ENCODE measurements at places on chromosomes 3 and 15.

- DNase-seq: no peak
Measured at GRCh38 chr3:128712848-128713247, 13.1 kb upstream of the RAB7A start.

DNA sequence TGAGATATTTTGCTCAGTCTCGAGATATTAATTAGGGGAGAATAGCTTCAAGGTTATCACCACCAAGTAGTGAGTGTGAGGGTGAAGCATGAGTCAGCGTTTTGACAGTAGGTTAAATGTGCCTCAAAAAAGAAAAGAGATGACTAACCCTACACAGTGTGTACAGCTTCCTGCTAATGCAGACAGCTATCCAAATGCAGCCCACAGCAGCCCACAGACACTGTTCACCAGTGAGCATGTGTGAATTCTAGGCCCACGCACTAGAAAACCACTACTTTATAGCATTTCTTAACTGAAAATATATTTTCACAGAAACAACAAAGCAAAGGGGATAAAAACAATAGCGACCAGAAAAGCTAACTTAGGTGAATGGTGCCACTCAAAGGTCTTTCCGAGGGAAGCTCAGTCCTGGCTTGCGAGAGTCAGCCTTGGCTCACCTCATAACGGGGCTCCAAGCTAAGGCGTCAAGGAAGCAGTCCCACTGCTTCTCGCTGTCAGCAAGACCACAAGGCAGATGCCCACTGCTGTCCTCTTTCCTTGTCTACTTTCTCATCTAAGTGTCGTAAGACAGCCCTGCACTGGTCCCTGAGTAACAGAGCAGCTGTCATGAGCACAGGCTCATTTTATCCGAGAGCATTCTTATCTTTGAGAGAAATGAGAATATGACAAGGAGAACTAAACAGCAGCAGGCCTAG lies 47.6 kb downstream of the TXNRD3 start:
- DNase-seq: peak; percentile 43

DNA sequence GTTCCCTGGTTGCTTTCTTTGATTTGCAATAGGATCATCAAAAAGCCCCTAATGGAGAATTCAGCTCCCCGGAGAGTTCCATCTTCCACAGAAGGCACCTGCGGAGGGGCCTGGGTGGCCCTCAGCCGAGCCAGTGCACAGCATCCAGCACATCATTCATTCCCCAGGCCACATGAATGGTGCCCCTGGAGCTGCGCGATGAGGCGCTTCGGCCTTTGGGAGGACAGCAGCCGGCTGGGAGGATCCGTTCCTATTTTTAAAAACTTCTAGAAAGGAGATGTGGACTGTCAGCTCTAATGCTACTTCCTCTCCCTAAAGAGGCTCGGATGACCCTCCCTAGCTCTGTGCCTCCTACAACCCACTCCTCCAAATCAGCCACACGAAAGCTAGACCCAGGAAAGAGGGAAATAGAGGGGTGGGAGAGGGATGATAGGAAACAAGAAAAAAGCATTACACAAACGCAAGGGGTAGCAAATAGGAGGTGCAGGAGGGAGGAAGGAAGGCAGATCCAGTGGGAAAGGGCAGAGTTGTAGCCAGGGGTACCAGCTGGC lies 20.3 kb downstream of the EHD4 start:
- no peak for DNase-seq

GRCh38 chr3:102060814-102061213 lies 211.5 kb downstream of the NFKBIZ start:
- no peak for DNase-seq

- no peak for DNase-seq
Measured at GRCh38 chr3:49454898-49455681, 15.0 kb upstream of the DAG1 start.

GRCh38 chr3:40382617-40382979 lies 4.4 kb upstream of the ENTPD3 start:
- DNase-seq: no peak

GRCh38 chr15:48355377-48355776 lies 24.1 kb downstream of the DUT start:
- no peak for DNase-seq

DNA sequence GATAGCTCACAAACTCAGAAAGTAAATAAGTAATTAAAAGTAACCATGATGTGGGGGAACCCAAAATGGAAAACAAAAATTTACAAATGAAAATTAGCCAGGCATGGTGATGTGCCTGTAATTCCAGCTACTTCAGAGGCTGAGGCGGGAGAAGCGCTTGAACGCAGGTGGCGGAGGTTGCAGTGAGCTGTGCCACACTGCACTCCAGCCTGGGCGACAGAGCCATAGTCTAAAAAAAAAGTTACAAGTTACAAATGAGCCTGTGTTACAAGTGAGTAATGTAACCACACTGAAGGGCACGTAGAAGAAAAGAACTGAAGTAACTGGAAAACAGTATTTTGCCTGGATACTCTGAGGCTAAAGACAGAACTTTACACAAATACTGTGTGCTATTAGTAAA lies 11.3 kb downstream of the EXOSC7 start:
- DNase-seq: no peak

- no peak for DNase-seq
Measured at GRCh38 chr3:15440891-15441290, 13.5 kb downstream of the EAF1 start.

DNA sequence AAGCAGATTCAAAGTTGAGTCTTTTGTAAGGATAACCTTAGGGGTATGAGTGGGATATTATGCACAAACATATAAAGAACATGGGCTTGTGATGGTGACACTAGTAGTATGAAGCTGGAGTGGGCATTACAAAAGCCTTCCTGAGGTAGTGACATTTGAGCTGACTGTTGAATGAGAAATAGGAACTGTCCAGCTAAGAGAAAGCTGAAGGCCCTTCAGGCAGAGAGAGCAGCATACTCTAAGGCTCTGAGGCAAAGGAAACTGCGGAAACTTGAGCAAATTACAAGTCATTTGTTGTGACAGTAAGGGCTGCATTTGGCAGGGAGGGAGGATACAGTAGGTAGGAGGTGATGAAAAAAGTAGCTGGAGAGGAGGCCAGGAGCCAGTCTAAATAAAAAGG lies 190.7 kb upstream of the CD96 start:
- DNase-seq: no peak

DNA sequence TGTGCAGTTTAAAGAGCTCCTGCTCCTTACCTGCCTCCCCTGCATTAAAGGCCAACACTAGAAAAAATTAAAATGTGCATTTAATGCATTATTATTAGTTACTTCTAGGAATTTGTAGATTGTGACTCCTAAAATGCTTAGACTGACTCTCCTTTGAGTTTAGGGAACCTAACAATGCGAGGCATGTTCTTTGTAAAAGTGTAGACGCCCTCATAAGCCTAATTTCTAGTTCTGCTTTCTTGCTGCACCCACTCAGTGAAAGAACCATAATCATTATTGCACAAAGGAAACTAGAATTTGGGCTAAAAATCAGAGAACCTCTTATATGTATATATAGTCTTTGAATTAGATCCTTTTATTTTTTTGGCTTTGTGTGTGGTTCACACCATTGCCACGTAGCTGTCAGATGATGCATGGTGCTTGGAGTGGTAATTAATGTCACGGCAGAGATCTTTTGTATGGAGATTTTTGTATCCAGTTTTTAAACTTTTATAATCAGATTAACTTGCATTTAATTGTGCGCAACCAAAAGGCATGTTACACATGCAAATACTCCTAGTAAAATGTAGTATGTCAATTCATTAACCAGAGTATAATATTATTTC lies 710 bp downstream of the ABHD10 start:
- no peak for DNase-seq

DNA sequence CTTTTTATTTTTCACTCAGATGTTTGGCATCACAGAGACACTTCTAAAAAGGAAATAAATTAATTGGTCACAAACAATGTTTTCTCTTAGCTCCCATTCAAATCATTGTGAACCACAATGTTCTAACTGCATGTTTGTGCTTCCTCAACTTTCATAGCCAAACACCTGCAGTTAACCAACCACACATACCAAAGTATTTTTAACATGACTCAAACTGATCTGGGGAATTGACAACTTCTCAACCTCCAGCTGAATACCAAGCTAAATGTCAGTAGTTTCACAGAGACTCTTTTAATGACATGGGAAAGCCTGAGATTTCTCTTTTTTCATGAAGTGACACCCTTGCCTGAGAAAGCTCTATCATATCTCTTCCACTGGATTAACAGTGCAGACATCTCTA lies 217.9 kb upstream of the MME start:
- DNase-seq: peak; percentile 60

GRCh38 chr3:121072133-121072532 lies 164.1 kb downstream of the STXBP5L start:
- DNase-seq: no peak

GRCh38 chr3:32837789-32838188 lies 20.0 kb downstream of the TRIM71 start:
- no peak for DNase-seq

- no peak for DNase-seq
Measured at GRCh38 chr3:30319713-30320112, 286.7 kb upstream of the TGFBR2 start.

- no peak for DNase-seq
Measured at GRCh38 chr3:192816351-192816750, 89.0 kb upstream of the FGF12 start.

GRCh38 chr3:8445861-8446260 lies 55.8 kb upstream of the LMCD1 start:
- DNase-seq: peak; percentile 96

- DNase-seq: peak; percentile 30
Measured at GRCh38 chr3:37967260-37967881, 23.2 kb upstream of the VILL start.
